ENCODE measurements at places on chromosomes 2 and 18.

GRCh38 chr2:105774781-105775337, 30.1 kb downstream of the NCK2 start:
- no peak for DNase-seq

- peak; percentile 29 for DNase-seq
Observed at GRCh38 chr2:218898109-218898878, 17.6 kb downstream of the WNT10A start.

DNA sequence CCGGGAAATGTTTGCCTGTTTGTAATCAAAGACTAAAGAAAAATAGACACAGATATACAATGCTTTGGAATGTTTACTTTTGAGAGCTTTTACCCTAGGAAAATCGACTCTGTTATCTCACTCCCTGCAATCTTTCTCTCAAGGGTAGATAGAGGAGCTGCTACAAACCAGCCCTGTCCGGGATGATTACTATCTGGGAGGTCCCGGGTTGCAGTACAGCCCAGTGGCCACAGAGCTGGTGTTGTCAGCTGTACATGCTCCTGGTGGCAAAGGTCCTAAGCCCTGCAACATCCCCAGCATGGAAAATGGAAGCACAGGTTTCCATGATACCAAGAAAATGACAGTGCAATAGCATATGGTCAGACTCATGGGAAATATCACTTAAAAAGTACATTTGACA, 570.5 kb upstream of the SOX11 start:
- no peak for DNase-seq

GRCh38 chr2:207683879-207684627, 27.4 kb upstream of the CCNYL1 start:
- no peak for DNase-seq

DNA sequence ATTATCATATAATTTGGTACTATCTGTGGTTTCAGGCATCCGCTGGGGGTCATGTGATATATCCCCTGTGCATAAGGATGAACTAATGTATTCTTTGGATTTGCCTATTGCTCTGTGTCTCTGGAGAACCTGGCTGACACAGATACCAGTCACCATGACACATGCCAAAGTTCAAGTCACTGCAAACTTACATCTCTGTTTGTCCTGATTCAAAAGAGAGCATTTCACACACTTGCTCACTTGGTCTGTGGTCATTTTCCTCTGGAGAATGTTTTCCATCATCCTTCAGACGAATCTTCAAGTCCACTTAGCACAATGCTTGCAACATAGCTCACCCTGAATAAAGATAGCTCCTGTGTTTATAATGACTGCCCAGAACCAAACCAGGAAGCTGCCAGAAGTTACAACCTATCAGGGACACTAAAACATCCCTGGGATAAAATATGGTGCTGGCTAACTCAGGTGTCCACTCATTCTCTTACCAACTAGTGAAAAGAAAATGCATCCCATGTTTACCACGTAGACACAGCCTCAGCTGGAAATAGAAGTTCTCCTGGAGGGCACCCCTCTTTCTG, 18.1 kb downstream of the SULT1C3 start:
- DNase-seq, result no peak

DNA sequence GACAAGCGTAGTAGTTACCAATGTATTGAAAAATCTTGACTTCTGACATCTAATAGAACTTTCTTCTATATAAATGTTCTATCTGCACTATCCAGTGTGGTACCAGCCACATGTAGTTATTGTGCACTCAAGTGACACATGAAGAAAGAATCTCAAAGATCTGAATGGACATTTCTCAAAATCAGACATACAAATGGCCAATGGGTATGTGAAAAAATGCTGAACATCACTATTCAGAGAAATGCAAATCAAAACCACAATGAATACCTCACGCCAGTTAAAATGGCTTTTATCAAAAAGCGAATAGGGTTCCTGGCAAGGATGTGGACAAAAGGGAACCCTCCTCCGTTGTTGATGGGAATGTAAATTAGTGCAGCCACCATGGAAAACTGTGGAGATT, 37.5 kb upstream of the SMCHD1 start:
- DNase-seq, result no peak

GRCh38 chr2:46239175-46239846, 57.9 kb upstream of the EPAS1 start:
- DNase-seq, result no peak

- DNase-seq, result no peak
Observed at GRCh38 chr2:238955648-238956531, 108.0 kb downstream of the TWIST2 start.

GRCh38 chr2:196275646-196276352, 104.4 kb upstream of the STK17B start:
- DNase-seq, result no peak

GRCh38 chr2:68925295-68925896, 27.3 kb downstream of the GKN2 start:
- DNase-seq, result peak; percentile 40

DNA sequence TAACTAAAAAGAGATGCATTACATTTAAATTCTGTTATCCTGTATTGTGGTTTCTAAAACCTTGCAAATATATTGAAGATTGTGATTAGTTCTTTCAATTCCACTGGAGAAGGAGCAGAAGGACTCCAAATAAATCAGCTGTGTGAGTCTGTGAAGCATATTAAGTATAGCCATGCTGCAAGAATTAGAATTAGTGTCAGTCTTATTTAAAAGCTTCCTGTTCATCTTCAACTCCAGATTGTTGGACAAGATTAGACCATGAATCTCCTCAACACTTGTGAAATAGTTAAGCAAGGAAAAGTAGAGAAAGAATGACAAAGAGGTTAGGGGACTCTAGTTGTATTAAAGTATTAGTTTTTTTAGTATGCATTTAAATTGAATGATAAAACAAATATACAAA, 92.5 kb upstream of the LRP1B start:
- DNase-seq, result no peak
